ENCODE measurements at places on chromosomes 1 and 21. TPM values are rescaled to one million over a fixed set of nuclear protein-coding genes. Genes with fewer than 3 reads are reported as not detected.

DNA sequence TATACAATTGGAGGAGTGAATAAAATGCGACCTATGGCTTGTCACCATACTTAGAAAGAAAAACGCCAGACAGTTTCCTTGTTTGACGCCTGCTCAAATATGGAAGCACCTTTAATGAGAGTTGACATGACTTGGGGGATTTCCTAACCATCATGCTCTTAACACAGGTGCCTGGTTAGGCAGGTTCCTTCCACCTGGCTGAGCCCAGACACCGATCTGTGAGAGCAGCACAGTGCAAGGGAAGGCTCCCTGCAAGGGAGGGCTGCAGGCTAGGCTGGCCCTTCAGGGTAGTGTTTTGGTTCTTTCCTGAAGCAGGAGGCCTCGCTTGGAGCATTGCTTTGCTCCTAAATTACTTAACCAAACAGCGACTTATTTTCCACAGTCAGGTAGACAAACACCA lies 24.6 kb upstream of the KLHDC8A start:
- no peak for DNase-seq

DNA sequence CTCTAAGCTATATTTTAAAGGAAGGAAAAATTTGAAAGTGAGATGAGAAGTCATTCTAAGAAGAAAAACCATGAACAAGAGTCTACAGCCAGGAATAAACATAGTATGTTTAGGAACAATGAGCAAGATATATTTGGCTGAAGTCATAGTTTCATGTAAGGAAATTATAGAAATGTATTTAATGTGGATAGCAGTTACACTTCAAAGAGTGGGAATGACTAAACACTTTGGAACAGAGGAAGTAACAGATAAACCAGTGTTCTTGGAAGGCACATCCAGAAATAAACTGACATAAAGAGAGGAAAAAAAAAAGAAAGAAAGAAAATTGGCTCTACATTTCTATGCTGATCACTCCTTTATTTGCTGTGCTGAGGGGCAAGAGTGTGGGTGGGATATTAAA lies 18.0 kb downstream of the C8A start:
- no peak for DNase-seq

DNA sequence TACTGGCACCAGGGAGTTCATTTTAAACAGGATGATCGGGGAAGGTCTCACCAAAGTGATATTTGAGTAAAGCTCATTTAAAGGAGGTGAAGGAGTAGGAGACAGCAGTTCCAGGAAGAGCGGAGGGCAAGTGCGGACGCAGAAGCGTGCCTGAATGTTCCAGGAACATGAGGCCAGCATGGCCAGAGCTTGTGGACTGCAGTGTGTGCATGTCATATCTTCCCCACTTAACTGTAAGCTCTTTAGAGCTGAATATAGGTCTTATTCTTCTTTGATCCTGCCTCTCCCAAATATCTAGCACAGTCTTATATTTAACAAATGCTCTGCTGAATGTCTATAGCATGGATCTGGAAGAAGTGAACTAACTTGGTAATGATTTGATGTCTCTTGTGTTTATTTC lies 639.3 kb downstream of the SMYD3 start:
- DNase-seq = no peak

Gene AK5
- total RNA-seq = 7.0 TPM

Gene STYXL2
- total RNA-seq = not detected

All from activated naive CD4-positive, alpha-beta T cell treated with anti-CD3 and anti-CD28 coated beads for 36 hours (primary cell).